ENCODE measurements at places on chromosomes 16 and 17. TPM values are rescaled to one million over a fixed set of nuclear protein-coding genes. Genes with fewer than 3 reads are reported as not detected.

DNA sequence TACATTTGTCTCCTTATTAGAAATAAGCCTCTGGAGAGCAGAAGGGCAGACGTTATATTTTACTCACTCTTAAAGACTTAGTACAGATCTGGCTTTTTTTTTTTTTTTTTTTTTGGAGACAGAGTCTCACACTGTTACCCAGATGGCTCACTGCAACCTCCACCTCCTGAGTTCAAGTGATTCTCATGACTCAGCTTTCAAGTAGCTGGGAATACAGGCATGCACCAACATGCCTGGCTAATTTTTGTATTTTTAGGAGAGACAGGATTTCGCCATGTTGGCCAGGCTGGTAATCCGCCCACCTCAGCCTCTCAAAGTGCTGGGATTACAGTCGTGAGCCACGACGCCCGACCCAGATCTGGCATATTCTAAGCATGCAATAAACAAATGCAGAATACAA, 36.4 kb upstream of the TMEM97 start:
- no peak overlapping the region for H3K4me3 ChIP-seq
- H3K36me3 ChIP-seq: no peaks in the 10 kb centered on the region
- H3K27me3 ChIP-seq: no peaks in the 10 kb centered on the region
- no peak for DNase-seq
- no peaks in the 10 kb centered on the region for H3K4me1 ChIP-seq
- H3K27ac ChIP-seq: no peak overlapping the region

- H3K27ac ChIP-seq: no peak overlapping the region
- H3K36me3 ChIP-seq: no peaks in the 10 kb centered on the region
- peaks cover 2% of the 10 kb centered on the region for H3K27me3 ChIP-seq
- DNase-seq: no peak
- no peaks in the 10 kb centered on the region for H3K4me1 ChIP-seq
Observed at GRCh38 chr16:87037012-87037411, 280.2 kb downstream of the C16orf95 start.

DNA sequence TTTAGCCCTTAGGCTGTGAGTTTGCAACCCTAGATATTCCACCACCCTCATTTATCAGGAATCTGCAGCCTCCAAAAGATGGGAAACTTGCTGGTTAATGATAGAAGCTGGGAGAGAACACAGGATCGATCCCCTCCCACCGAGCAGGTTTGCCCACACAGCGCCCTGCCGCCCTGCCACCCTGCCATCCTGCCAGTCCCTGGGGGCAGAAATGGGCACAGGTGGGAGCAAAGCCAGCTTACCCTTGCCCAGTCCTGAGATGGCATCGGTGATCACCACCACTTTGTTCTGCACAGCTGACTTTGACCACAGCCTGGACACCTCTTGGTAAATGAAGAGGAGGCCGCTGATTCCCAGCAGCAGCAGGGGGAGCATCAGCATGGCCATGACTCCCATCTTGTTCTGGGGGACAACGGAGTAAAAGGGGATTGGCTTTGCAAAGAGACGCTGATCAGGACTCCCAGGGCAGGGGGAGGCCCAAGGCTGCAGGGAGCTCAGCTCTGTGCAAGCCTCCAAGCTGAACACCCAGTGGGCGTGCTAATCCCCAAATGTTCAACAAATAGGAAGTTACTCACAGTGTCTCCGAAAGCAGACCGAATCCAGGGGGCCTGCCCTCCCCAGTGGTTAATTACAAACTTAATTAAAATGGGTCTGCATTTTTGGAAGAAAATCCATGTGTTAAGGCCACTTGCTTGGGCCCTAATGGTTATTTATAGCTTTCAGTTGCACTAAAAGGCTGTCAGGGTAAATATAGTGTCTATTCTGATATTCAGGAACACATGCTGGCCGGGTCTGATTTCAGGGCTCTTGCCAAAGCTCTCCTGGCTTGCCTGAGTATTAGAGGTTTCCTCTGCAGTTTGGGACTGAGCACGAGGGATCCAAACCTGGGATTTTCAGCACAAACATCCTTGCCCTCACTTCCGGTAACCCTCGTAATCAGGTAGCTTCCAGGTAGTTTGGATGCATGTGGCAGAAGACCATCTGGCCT, at the start of gene DHRS7C:
DHRS7C (minus strand) TSS at position 704 of the 988 bp plus-strand sequence; CDS start at position 396, 308 bp downstream.
- H3K4me1 ChIP-seq: peaks cover 6% of the 10 kb centered on the region
- no peak within 1 kb of the TSS for H3K27ac ChIP-seq
- H3K27me3 ChIP-seq: no peaks in the 10 kb centered on the region
- no peak within 1 kb of the TSS for H3K4me3 ChIP-seq
- H3K36me3 ChIP-seq: no peaks in the 10 kb centered on the region

GRCh38 chr16:25823891-25824290, 132.1 kb downstream of the HS3ST4 start:
- no peaks in the 10 kb centered on the region for H3K27me3 ChIP-seq
- H3K27ac ChIP-seq: no peak overlapping the region
- H3K4me1 ChIP-seq: no peaks in the 10 kb centered on the region
- H3K36me3 ChIP-seq: no peaks in the 10 kb centered on the region

- no peak overlapping the region for H3K4me3 ChIP-seq
- no peak for DNase-seq
- peaks cover 24% of the 10 kb centered on the region for H3K4me1 ChIP-seq
- H3K27ac ChIP-seq: no peak overlapping the region
- peaks cover 5% of the 10 kb centered on the region for H3K36me3 ChIP-seq
- H3K27me3 ChIP-seq: no peaks in the 10 kb centered on the region
Observed at GRCh38 chr16:81716478-81717225, 62.4 kb upstream of the PLCG2 start.

GRCh38 chr16:67415872-67416793, at the start of gene ZDHHC1:
ZDHHC1 (minus strand) TSS chr16:67416477; CDS start chr16:67407775, 8,702 bp downstream.
- peak within 1 kb of the TSS; percentile 70 for H3K27ac ChIP-seq
- no peaks in the 10 kb centered on the region for H3K27me3 ChIP-seq
- peak within 1 kb of the TSS; percentile 68 for H3K4me3 ChIP-seq
- peaks cover 20% of the 10 kb centered on the region for H3K4me1 ChIP-seq
- no peak for DNase-seq
- no peaks in the 10 kb centered on the region for H3K36me3 ChIP-seq

GRCh38 chr16:4631444-4631843, 6.8 kb downstream of the MGRN1 start:
- DNase-seq: no peak
- H3K27ac ChIP-seq: no peak overlapping the region
- H3K27me3 ChIP-seq: no peaks in the 10 kb centered on the region
- H3K36me3 ChIP-seq: peaks cover 29% of the 10 kb centered on the region
- peaks cover 19% of the 10 kb centered on the region for H3K4me1 ChIP-seq
- no peak overlapping the region for H3K4me3 ChIP-seq

DNA sequence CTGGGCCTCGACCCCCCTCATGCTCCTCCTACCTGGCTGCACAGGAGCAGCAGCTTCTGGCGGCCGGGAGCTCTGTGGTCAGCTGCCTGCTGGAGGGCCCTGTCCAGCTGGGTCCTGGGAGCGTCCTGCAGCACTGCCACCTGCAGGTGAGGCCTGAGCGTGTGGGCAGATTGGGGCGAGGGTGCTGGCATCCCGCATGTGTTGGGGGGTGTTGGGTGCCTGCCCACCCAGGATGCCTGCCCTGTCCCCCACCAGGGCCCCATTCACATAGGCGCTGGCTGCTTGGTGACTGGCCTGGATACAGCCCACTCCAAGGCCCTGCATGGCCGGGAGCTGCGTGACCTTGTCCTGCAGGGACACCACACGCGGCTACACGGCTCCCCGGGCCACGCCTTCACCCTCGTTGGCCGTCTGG, 16.5 kb downstream of the FCSK start:
- H3K27ac ChIP-seq: no peak overlapping the region
- DNase-seq: no peak
- H3K4me1 ChIP-seq: no peaks in the 10 kb centered on the region
- no peak overlapping the region for H3K4me3 ChIP-seq

- no peak overlapping the region for H3K4me3 ChIP-seq
- no peaks in the 10 kb centered on the region for H3K27me3 ChIP-seq
- no peaks in the 10 kb centered on the region for H3K4me1 ChIP-seq
- no peak for DNase-seq
- H3K36me3 ChIP-seq: no peaks in the 10 kb centered on the region
Observed at GRCh38 chr16:51321251-51321650, 170.2 kb upstream of the SALL1 start.

- no peak overlapping the region for H3K4me3 ChIP-seq
- peaks cover 36% of the 10 kb centered on the region for H3K36me3 ChIP-seq
- H3K27ac ChIP-seq: no peak overlapping the region
- no peak for DNase-seq
- H3K4me1 ChIP-seq: peaks cover 35% of the 10 kb centered on the region
Observed at GRCh38 chr16:84568066-84568465, 49.8 kb downstream of the COTL1 start.

DNA sequence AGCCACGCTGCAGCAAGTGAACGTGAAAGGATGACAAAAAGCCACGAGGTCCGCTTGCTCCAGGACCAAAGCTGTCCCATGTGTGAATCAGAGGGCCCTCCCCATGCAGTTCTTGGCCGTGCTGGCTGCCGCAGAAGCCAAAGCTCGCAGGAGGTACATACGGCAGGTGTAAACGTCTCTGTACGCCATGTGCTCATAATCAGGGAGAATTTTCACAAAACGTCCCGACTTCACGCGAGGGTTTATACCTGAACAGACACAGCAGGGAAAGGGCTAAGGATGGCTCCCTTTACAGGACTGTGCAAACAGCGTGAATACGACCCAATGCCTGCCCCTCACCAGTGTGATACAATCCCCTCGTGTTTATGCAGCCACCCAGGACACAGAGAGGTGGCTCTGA, 25.3 kb downstream of the FBXO31 start:
- H3K27ac ChIP-seq: no peak overlapping the region
- peaks cover 64% of the 10 kb centered on the region for H3K36me3 ChIP-seq
- no peak for DNase-seq
- no peak overlapping the region for H3K4me3 ChIP-seq
- peaks cover 9% of the 10 kb centered on the region for H3K4me1 ChIP-seq

GRCh38 chr17:20263595-20263994, 203.7 kb downstream of the LGALS9B start:
- H3K36me3 ChIP-seq: peaks cover 15% of the 10 kb centered on the region
- peaks cover 9% of the 10 kb centered on the region for H3K4me1 ChIP-seq
- DNase-seq: no peak
- H3K27me3 ChIP-seq: no peaks in the 10 kb centered on the region

DNA sequence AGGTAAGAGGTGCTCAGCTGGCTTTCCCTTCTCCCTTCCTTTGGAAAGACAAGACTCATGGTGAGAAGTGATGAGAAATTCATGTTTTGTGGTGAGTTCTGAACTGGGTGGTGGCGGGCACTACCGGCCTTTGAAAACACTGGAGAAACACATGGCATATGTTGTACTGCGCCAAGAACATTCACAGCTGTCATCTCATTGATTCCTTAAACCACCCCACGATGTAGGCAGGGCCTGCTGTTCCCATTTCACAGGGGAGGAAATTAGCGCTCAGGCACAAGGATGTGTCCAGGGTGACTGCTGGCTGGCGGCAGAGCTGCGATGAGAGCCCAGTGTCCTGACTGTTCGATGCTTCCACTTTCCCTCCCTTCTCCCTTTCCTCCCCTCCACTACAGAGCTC, 1.6 kb upstream of the DOC2B start:
- peaks cover 7% of the 10 kb centered on the region for H3K36me3 ChIP-seq
- peaks cover 11% of the 10 kb centered on the region for H3K27me3 ChIP-seq
- no peak for DNase-seq
- no peak overlapping the region for H3K27ac ChIP-seq

Gene TVP23A
- 10.8 TPM for total RNA-seq

Gene COASY
- total RNA-seq: 12.8 TPM

Gene RNF222
- not detected for total RNA-seq

Gene PSMD7
- 76.0 TPM for total RNA-seq

Gene KRTAP17-1
- total RNA-seq: not detected

Gene NPIPA8
- 0.28 TPM for total RNA-seq

Gene KRT24
- not detected for total RNA-seq

Gene GRN
- total RNA-seq: 146 TPM

Gene CCL1
- not detected for total RNA-seq

Gene PIRT
- total RNA-seq: 58.0 TPM
